BJ (cell line): ENCODE measurements at places on chromosomes 7 and 10.

DNA sequence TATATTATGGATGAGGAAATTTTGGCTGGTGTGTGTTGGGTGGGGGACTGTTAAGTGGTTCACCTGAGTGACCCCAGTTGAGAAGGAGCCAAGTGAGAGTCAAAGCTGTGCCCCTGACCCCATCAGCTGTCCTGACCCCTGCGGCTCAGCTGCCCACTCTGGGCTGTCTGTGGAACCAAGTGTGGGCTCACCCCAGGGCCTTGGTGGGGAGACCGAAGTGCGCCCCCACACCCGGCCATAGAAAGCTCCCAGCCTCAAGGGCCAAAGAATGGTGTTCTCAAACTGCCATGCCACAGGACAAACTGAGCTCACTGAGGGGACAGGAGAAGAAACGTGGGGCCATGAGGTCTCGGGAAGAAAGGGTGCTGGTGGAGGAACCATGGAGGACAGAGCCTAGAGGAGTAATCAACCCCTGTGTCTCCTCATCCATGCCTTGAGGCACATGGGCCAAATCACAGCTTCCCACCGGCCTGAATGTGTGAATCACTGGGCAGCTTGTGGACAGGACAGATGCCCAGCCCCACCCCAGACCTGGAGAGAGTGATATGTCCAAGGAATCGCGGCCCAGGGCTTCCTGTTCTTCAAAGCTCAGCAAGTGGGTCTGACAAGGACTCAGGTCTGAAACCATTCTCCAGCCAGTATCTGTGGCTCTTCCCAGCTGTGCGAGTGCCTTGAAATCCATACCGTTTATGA, 86.2 kb upstream of the CACUL1 start:
- no peak for DNase-seq

GRCh38 chr10:78906734-78907390, 161.9 kb upstream of the ZMIZ1 start:
- no peak for DNase-seq

DNA sequence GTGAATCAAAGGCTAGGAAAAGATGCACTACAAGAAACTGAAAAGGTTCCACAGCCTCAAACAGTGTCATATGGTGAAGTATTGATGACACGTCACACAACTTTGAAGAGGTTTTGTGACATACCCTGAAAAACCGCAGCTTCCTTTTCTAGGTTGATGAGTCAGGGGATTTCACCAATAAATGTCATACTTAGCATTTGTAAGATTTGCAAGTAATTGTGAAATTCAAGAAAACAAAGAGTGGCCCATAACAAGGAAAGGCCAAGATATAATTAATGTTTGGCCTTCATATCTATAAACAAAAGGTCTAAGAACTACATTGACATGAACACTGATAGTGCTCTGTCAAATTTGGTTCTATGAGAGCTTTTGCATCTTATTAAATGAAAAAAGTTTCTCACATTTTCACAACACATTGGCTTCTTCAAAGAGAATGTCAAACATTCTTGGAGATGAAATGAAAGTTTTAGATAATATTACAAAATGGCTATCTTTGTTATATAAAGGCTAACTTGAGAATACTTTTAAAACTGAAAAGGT, 62.0 kb upstream of the NAMPT start:
- peak; percentile 79 for DNase-seq

- no peak for DNase-seq
These were observed 262.8 kb upstream of the KLF14 start for GRCh38 chr7:130996833-130997231.

DNA sequence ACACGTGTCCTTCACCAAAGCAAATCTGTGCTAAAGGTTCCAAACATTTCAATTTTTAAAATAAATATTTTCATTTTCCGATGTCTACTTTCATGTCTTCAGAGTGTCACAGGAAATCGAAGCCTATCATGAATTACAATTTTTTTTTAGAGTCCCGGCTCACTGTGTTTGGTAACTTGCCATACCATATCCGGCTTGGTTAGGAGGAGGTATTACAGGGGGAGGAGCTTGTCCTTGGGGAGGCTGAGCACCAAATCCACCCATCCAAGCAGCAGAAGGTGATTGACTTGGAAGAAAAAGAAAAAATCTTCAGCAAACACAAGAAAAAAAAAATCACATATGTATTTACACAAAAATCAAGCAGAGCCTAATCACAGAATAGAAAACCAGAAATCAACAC, 21.3 kb downstream of the TIAL1 start:
- DNase-seq, result no peak

DNA sequence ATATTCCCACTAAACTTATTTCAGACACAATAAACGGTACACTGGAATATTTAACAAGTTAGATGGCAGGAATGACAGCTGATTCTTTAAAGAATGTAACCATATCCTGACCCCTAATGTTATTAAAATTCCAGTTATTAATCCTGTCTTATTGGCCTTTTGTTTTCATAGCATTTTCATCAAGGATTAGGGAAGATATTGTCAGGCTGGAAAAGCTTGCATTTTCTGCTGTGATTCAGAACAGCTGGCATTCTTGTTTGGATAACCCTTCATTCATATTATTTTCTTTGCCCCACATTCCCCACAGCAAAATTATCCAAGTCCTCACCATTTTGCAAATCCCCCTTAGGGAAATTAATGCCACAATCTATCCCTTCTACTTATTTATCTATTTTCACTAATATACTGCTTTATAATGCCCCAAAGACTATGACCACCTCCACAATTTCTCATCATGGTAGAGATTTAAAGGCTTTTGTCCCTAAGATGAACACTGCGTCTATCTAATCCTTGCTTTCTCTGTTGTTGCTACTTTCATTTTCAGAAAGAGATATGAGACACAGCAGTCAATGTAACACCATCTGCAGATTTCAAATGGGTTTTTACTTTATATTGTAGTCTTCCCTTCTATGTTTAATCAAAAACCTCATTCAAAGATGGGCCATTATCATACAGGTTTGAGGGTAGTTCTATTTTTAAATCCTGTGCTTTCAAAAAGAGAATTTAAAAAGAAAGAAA, 475.1 kb downstream of the PARD3 start:
- no peak for DNase-seq

- no peak for DNase-seq
These were observed 1.3 kb downstream of the PDZD8 start for GRCh38 chr10:117373823-117374505.

GRCh38 chr10:62045765-62046521, 144.4 kb downstream of the ARID5B start:
- DNase-seq, result peak; percentile 97

- peak; percentile 9 for DNase-seq
These were observed 46.3 kb upstream of the HBP1 start for GRCh38 chr7:107122486-107122911.

GRCh38 chr10:88150339-88150738, 286.9 kb downstream of the PTEN start:
- no peak for DNase-seq

- no peak for DNase-seq
These were observed 67.3 kb upstream of the FAM20C start for GRCh38 chr7:125061-125475.

- no peak for DNase-seq
These were observed 179.5 kb downstream of the REEP3 start for GRCh38 chr10:63700631-63701156.

DNA sequence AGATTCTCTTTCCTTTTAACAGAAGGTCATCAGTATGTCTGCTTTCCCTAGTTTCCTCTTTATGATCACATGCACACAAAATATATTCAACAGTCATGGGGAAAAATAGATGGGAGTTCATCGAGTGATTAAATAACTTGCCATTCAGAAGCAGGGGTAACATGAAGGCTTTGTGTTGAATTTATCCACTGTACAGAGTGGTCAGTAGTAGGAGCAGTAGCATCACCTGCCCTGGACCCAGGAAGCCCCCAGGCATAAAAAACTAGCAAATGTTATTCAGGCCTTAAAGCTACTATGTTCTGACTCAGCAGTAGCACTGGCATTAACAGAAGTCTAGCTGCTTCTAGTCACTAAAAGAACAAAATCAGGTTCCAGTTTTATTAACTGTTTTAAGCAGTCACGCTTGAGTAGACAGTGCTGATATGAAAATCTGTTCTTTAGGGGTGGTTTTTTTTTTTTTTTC, 31.4 kb upstream of the FAM133B start:
- DNase-seq, result no peak

DNA sequence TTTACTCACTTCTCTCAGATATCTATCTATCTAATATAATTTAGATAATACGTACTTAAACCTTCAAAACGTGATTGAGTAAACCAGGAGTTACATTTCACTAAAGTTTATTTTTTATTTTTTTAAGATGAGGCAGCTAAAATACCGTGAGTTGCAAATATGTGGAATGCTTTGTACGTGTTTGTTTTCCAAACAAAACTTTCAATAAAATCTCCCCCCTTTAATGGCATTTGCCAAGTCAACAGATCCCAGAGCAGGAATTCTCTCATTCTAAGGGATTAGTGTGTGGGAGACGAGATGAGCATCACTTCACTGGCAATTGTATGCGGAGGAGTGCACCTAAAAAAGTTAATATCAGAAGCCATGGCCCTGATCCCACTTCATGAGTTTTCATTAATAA, 53.7 kb upstream of the MAGI2 start:
- DNase-seq, result no peak

GRCh38 chr10:133114251-133114650, 26.5 kb downstream of the ADGRA1 start:
- no peak for DNase-seq

- no peak for DNase-seq
These were observed 527.6 kb upstream of the SORCS1 start for GRCh38 chr10:107692072-107692471.

- DNase-seq, result no peak
These were observed 79.9 kb downstream of the TACC2 start for GRCh38 chr10:122068844-122069243.

- DNase-seq, result no peak
These were observed 17.3 kb downstream of the SYPL1 start for GRCh38 chr7:106094780-106095179.

- DNase-seq, result no peak
These were observed 284.9 kb downstream of the FGFR2 start for GRCh38 chr10:121313119-121313875.

DNA sequence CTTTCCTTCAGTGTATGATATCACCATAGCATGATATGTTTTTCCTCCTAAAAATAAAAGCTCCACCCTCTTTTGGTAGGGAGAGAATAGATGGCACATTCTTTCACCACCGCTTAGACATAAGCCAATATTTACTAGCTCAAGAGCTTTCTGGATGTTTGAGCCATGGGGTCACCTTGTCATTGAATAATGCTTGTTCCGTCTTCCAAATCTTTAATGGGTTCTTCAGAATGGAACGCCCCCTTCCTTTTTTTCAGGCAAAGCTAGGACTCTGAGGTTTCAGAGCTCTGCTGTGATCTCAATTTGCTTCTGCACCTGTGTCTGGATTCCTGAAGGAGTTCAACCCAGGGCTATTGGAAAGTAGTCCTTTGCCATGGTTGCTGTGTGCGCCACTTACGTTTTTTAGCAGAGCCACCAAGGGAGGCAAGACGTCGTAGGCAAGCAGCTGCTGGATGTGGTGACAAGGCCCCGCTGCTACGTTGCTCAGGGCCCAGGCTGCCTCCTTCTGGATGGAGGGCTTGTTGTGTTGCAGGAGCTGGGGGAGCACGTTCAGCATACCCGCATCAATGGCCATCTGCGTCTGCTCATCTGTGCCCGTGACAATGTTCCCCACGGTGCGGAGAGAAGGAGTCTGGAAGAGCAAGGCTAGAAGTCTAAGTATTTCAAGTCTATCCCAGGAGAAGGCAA, 23.2 kb downstream of the KPNA7 start:
- no peak for DNase-seq

GRCh38 chr10:71694567-71694968, 25.0 kb downstream of the C10orf105 start:
- no peak for DNase-seq

- DNase-seq, result no peak
These were observed 64.7 kb downstream of the MACC1 start for GRCh38 chr7:20152511-20152910.

DNA sequence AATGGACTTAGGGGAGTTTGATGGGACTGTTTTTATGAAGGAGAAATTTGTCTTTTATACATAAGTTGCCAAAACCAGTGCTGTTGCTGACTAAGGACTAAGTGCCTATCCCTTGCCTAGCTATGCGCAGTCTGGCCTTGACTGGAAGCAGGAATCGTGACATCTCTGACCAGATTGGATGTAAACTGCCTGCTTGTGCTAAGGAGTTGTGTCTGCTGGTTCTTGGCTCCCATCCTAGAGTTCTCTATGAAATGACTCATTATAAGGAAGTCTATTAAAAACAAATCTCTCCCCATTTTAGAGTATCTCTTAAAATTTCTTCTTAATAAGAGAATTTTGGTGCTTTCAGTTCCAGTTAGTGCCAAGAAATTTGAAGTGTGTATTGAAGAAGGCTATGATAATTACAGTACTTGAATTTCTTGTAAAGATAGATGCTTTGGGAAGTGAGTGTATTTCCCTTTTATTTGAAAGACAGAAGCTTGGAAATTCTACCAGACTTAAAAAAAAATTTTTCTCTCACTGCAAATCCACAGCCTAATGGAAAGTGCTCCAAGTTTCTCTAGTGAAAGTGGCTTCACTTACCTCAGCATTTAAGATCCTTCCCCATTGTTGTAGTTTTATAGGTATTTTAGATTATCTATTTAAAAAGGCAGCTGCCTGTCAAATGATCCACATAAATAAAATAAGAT, 77.6 kb downstream of the BICC1 start:
- peak; percentile 98 for DNase-seq

- DNase-seq, result no peak
These were observed 225.7 kb downstream of the RPS24 start for GRCh38 chr10:78259391-78259790.

DNA sequence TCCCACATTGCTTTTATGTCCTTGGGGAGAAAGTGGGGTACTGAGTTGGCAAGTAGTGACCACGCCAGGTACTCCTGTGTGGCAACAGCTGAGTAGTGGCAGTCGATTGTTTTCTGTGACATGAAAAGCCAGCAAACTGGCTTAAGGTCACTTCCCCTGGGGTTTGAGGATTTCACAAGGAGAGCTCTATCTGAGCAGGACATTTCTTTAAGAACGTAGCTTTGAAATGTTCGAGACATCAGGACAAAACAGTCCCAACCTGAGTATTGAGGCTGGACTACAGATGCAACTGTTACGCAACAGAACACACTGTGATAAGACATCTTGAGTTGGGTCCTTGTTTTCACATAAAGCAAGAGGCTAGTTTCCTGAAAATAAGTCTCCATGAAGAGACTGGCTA, 146.7 kb upstream of the KLF14 start:
- DNase-seq, result no peak

GRCh38 chr7:151684408-151685175, 164.9 kb upstream of the RHEB start:
- DNase-seq, result no peak

GRCh38 chr7:94410413-94411187, 15.9 kb downstream of the COL1A2 start:
- DNase-seq, result peak; percentile 52
